ENCODE measurements at places on chromosomes 6 and 20.

DNA sequence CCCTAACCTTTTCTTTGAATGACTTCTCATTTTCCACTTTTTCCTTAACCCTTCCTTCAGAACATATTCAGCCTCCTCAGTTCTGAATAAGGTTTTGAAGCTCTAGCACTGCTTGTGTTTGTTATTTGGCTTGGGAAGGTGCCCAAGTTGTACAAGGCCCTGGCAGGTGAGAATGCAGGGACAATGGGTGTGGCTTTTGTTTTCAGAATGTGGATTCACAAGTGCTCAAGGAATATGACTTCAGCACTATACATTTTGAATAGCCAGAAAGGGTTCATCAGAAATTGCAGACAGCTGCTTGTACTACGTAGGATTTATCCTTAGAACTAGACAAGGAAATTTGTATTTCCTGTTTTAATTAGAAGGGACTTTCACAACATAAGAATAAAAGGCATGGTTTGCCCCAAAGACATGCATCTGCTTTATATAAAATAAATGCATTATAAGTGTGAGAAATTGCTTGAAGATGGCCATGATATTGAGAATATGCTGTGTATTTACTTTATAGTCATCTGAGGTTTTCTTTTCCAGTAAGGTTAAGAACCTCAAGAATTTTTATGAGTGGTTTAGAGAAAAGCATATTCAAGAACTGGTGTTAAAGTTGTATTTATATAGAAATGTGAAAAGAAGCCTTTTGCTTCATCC is 29.3 kb upstream of the PRDM1 start:
- no peak for DNase-seq

- DNase-seq: no peak
These were observed 532.6 kb upstream of the JARID2 start for GRCh38 chr6:14713008-14713960.

- no peak for DNase-seq
These were observed 761 bp upstream of the NR2E1 start for GRCh38 chr6:108164815-108165706.

DNA sequence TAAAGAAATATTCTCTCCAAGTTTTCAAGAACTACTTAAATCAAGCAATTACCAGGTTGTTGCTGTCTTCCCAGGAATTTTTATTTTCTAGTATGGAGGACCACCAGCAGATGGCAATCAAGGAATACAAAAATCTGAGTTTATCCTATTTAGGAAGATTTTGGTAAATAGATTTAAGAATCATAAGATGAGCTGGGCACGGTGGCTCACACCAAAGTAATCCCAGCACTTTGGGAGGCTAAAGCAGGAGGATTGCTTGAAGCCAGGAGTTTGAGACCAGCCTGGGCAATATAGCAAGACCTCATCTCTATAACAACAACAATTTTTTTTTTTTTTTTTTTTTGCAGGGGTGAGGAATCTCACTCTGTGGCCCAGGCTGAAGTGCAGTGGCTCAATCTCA is 19.3 kb upstream of the SEC63 start:
- DNase-seq: no peak

GRCh38 chr20:52953020-52953419 is 19.1 kb upstream of the TSHZ2 start:
- no peak for DNase-seq

DNA sequence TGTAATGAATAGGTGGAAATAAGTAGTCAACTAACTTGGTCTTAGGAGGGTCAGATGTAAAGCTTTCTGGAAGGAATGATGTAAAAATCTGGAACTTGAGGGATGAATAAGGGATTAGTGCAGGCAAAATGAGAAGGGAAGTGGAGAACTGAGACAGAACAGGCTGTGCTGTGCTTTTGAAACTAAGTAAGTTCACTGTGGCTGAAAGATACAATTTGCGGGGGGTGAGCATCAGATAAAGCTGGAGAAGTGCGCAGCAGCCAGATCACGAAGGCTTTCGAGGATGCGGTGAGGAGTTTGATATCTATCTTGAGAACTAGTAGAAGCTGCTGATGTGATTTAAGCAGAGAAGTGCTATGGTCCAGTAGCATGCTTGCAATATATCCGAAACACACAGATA is 247.8 kb downstream of the RNF144B start:
- DNase-seq: no peak

- no peak for DNase-seq
These were observed 993.9 kb downstream of the EYS start for GRCh38 chr6:64713175-64713574.
